Fibroblast of lung (primary cell): ENCODE measurements at places on chromosomes 3 and 15.

- peak; percentile 42 for DNase-seq
Measured at GRCh38 chr3:111045564-111045963, 26.1 kb upstream of the NECTIN3 start.

DNA sequence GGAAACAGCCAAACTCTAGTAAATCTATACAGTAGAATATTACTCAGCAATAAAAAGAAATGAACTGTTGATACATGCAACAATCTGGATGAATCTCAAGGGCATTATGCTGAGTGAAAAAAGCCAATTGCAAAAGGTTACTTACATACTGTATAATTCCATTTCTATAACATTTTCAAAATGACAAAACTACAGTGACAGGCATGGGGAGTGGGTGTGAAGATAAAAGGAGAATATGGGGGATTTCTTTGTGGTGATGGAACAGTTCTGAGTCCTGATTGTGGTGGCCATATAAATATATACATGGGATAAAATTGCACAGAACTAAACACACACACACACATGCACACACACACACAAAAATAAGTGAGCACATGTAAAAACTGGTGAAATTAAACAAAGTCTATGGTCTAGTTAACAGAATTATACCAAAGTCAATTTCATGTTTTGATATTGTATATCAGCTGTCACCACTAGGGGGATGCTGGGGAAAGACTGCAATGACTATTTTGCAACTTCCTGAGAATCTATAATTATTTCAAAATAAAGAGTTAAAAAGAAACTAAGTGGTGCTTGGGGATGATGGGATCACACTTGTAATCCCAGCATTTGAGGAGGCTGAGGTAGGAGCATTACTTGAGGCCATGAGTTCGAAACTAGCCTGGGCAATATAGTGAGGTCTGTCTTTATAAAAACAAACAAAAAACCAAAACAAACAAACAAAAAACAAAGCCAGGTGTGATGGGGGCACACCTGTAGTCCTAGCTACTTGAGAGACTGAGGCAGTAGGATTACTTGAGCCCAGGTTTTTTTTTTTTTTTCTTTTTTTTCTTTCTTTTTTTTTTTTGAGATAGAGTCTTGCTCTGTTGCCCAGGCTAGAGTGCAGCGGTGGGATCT, 66.0 kb downstream of the SPTSSB start:
- peak; percentile 40 for DNase-seq

DNA sequence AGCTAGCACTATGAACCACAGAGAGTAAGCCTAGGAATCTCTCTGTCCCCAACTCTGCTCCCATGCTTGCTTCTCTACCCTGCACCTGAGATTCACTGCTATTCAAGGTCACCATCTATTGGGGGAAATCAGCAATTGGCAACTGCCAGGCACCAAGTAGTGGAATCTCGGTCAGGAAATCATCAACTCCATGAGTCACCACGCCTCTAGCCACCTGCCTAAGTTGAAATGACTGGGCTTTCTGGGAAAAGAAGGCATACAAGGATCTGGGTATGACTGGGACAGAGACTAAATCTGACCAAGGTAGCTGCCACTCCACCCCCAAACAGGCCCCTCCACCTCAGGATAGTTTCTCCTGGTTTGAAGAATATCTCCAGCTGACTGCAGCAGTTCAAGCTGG, 464.1 kb upstream of the CBLB start:
- peak; percentile 47 for DNase-seq

- peak; percentile 67 for DNase-seq
Measured at GRCh38 chr3:30657914-30658313, 51.5 kb downstream of the TGFBR2 start.

GRCh38 chr3:4151859-4152258, 151.3 kb upstream of the SETMAR start:
- DNase-seq: no peak

- DNase-seq: no peak
Measured at GRCh38 chr3:178850450-178851190, 221.0 kb downstream of the ZMAT3 start.

DNA sequence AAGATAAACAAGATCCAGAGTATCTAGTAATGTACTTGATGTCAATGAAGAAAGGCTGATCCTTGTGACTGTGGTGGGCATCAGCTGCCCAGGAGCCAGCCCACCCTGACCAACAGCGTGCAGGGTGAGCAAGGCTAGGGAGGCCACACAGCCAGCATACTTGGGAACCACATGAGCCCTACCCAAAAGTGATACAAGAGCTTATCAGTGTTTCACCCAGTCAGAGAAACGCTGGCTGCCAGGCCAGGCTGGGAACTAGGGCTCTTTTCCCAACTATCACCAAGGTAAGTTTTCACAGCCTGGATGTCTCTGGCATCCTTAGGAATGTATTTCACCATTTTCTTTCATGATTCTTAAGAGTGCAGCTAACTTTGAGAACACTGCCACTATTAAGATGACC, 24.9 kb downstream of the CHAC1 start:
- no peak for DNase-seq

GRCh38 chr3:40971191-40972168, 227.8 kb upstream of the CTNNB1 start:
- DNase-seq: peak; percentile 91

GRCh38 chr3:136819392-136819730, 435 bp downstream of the SLC35G2 start:
- peak; percentile 82 for DNase-seq

DNA sequence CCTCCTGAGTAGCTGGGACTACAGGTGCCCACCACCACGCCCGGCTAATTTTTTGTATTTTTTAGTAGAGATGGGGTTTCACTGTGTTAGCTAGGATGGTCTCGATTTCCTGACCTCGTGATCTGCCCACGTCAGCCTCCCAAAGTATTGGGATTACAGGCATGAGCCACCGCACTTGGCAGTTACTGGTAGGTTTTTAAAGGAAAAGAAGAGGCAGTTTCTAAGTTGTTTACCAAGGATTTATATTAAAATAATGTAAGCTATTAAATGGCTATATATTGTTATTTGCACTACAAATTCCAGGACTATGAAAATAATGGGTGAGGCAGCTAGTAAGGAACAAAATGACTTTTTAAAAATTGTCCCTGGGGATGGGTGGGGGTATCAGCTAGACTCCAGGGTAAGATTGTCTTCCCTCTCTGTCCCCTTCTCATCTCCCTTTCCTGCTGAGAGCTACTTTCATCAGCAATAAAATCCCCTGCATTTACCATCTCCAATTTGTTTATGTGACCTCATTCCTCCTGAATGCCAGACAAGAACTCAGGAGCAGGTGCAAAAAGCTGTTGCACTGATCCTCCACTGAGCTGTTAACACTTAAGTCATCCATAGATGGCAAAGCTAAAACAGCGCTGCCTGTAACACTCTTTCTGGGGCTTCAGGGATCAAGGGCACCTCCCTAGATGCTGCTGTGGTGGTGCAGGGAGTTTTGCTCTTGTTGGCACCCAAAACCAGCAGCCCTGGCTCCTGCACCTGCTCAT, 165.2 kb downstream of the ZPLD1 start:
- DNase-seq: no peak

GRCh38 chr15:66724732-66725463, 22.9 kb downstream of the SMAD6 start:
- no peak for DNase-seq

DNA sequence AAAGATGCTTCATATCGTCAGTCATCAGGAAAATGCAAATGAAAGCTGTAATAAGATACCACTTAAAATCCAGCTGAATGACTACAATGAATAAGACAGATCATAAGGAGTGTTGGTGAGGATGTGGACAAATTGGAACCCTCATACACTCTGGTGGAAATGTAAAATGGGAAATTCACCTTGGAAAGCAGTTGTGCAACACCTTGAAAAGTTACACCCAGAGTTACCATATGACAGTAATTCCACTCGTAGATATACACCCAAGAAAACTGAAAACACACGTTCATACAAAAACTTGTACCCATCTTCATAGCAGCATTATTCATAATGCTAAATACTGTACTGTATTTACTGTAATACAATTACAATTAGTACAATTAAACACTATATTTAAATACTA, 2.3 kb downstream of the TTC23 start:
- no peak for DNase-seq

DNA sequence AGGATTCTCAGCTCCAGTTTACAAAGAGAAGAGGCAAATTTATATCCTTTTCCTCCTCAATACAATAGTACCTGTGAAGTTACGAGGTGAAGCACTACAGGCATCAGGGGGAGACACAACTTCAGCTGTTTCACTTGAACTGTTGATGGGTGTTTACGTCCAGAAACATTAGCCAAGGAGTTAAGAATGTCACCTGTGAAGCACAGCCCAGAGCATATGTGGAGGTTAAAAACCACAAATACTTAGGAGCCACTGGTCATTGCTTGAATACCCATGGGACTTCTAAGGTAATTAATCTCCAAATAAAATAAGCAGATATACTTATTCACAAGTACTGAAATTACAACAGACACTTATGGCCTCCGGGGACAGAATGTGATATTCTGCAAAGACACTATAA, 246.5 kb downstream of the ULK4 start:
- peak; percentile 25 for DNase-seq

- DNase-seq: no peak
Measured at GRCh38 chr15:35211240-35211902, 126.3 kb upstream of the NANOGP8 start.

- no peak for DNase-seq
Measured at GRCh38 chr3:108073764-108074431, 16.9 kb downstream of the CD47 start.

GRCh38 chr15:77327844-77328529, 91.9 kb downstream of the PEAK1 start:
- no peak for DNase-seq
